ENCODE measurements at places on chromosomes 11 and 22.

DNA sequence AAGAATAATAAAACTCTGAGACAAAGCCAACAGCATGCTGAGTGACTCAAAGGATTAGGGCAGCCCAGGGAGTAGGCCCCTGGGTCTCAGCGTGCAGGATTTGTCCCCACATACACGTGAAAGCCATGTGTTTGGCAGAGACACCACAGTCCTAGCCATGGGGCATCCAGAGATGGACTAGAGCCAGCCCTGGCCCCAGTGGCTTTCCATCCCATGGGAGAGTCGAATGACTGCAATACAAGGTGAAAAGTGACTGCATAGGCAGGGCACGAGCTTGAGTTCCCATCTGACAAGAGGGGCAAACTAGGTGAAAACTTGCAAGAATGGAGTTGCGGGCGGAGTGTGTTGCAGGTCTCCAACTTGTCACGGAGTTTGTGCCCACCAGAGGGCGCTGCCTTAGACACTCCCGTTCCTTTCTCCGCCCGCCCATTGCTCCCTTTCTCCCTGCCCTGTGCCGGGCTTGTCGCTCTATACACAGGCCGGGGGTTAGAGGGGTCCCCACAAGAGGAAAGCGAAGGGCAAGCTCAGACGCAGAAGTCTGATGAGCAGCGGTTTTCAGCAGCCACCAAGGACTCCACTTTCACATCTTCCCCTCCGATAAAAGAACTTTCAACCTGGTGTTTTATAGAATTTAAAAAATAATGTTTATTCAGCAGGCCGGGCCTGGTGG lies 24.2 kb downstream of the TSKU start:
- peak; percentile 30 for DNase-seq

DNA sequence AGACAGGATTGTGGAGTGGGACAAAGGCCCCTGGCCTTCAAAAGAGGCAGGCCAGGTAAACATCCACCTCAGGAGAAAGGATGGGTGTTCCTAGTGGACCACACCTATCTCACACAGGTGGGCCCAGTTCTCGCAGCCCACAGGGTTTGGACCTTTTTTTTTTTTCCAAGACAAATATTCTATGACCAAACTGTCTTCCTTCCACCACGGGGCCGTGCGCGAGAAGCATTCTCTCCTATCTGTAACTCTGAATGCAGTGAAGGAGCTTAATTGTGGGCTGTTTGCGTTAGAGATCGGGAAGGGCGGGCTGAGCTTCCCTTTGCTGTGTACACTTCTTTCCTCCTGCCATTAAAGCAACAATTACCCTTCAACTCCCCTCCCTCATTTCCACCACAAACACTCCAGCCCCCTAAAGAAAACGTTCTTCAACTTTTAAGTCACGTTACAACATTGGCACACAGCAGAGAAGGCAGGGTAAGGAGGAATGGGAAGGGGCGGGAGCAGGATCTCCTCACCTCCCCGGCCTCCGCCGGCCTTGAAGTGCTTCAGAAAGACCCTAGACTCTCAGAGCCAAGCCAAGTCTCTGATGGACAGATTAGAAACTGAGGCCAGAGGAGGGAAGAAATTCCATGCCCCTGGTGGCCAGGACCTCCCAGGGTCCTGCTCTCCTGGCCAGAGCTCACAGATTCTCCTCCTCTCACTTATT lies 238.4 kb downstream of the BUD13 start:
- no peak for DNase-seq

GRCh38 chr11:8754241-8754640 lies 71.6 kb downstream of the RPL27A start:
- DNase-seq = no peak

GRCh38 chr11:75170516-75171201 lies 19.8 kb downstream of the SLCO2B1 start:
- no peak for DNase-seq

- no peak for DNase-seq
Measured at GRCh38 chr11:132349811-132350733, 979.7 kb downstream of the NTM start.

DNA sequence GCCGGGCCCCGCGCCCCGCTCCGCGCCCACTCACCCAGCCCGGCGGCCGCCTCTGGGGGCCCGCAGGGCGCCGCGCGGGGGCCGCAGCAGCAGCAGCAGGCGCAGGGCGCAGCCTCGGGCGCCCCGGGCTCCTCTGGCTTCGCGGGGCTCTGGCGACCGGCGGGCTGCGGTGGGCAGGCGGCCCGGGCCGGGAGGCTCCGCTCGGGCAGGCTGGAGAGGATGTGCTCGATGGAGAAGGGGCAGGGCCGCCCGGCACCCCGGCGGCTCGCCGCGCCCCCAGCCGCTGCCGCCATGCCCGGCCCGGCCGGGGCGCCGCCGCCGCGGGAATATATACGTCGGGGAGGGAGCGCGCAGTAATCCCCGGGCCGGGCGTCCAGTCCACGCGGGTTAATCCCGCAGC lies at the start of gene GSC2:
Gene GSC2, minus strand, starts transcription at position 302 of the 400 bp plus-strand sequence. Its CDS starts 9 bp downstream, at position 293.
- DNase-seq = no peak

GRCh38 chr11:828506-829175 lies 922 bp downstream of the CRACR2B start:
- no peak for DNase-seq

DNA sequence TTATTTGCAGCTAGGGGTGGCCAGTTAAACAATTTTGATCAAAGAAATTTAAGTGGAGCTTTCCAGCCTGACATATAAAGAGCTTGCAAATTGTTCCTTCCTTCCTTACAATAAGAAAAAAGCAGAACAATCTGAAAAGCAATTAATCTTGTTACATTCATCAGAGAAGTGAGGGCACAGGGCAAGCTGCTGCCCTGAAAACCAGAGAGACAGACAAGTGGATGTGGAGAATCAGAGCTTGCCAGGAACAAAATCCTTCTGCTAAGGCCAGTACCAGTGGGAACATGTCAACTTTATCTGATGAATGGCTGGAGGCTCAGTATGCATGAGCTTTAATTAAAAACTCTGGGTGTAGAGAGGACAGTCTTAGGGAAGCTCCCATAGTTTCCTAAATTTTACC lies 8.8 kb downstream of the CCDC179 start:
- no peak for DNase-seq

GRCh38 chr11:96333191-96333719 lies 9.7 kb downstream of the MAML2 start:
- DNase-seq = no peak

DNA sequence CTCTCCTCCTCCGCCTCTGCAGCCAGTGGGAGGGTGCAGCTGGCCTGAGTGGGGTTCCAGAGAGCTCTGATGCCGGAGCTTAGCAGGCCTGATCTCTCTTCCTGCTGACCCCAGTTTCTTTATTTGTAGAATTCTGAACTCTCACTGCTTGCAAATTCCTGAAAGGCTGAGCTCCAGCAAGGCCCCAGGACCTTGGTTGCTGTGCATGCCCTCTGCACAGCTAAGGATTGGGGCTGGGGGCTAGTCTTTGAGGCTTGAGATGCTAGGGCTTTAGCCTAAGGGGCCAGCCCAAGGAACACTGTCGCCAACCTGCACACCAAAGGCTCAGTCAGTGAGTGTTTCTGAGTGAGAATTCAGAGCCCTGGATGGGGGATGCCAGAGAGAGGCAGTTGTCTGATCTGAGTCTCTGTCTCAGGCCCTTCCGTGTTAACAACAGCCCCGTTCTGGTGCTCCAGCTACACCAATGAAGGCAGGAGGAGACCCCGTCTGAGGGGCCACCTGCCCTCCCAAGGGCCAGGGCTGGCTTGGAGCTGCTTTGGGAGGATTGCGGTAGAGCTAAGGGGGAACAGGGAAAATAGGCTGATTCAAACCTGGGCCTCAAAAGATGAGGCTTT lies 106.0 kb upstream of the LMO1 start:
- DNase-seq = no peak

GRCh38 chr11:115806056-115806455 lies 301.8 kb upstream of the CADM1 start:
- DNase-seq = no peak

DNA sequence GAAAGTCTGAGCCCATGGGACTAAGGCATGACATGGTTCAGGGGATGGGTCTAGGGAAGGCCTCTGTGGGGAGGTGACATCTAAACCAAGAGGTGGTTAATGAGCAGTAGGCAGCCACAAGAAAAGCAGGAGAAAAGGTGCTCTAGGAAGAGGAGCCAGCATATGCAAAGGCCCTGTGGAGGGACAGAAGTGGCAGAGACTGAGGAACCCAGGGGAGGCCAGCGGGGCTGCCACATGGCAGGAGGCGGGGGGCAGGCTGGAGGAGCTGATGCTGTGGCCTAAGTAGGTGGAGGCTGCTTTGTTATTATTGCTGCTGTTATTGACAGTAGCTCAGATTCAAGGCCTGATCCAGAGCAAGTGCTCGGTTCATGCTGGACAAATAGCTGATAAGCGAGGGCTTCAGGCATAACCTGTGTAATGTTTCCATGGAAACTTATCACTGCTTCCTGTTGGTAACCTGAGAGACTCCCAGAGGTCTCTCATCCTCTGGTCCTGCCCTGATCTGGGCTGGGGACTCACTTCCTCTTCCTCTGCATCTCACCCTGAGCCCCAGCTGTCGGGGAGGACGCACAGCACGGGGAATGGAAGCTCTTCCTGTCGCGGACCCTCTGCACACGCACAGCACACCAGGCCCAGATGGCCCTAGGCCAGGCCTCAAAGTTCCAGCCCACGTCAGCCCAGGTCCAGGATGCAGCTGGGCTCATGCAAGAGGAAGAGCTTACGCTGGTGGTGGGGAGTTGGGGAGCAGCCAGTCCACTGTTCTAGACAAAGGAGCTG lies 75.2 kb upstream of the TP53I11 start:
- peak; percentile 4 for DNase-seq

- no peak for DNase-seq
Measured at GRCh38 chr22:37521236-37521739, 2.1 kb upstream of the CARD10 start.

- DNase-seq = no peak
Measured at GRCh38 chr11:2940921-2941821, 12.0 kb upstream of the PHLDA2 start.

- DNase-seq = no peak
Measured at GRCh38 chr22:43246188-43246587, 59.3 kb upstream of the TTLL12 start.
